ENCODE measurements at places on chromosomes 7 and 10.
A peak's percentile ranks its signal among the peaks of the same experiment; 100 is the strongest.

- DNase-seq, result no peak
These were observed 13.1 kb downstream of the CNPY1 start for GRCh38 chr7:155533120-155533826.

- DNase-seq, result no peak
These were observed 201.2 kb downstream of the DIP2C start for GRCh38 chr10:488081-488932.

DNA sequence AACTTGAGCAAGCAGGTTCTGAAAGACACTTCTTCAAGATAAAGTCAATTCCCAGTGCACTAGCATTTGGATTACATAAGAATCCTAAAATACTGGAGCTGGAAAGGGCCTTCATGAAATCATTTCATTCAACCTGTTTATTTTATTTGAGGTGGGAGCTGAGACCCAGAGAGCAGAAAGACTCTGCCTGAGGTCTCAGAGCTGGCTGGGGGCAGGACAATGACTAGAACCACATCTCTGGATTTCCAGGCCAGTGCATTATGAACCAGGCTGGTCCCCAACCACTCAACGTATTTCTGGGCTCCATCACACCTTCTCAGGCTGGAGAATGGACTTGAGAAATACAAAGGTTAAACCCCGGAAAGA lies 8.4 kb downstream of the ANXA11 start:
- no peak for DNase-seq

- DNase-seq, result no peak
These were observed 33.6 kb downstream of the JMJD1C start for GRCh38 chr10:63431962-63432797.

- DNase-seq, result no peak
These were observed 89.0 kb downstream of the SEMA3A start for GRCh38 chr7:84105586-84105985.

DNA sequence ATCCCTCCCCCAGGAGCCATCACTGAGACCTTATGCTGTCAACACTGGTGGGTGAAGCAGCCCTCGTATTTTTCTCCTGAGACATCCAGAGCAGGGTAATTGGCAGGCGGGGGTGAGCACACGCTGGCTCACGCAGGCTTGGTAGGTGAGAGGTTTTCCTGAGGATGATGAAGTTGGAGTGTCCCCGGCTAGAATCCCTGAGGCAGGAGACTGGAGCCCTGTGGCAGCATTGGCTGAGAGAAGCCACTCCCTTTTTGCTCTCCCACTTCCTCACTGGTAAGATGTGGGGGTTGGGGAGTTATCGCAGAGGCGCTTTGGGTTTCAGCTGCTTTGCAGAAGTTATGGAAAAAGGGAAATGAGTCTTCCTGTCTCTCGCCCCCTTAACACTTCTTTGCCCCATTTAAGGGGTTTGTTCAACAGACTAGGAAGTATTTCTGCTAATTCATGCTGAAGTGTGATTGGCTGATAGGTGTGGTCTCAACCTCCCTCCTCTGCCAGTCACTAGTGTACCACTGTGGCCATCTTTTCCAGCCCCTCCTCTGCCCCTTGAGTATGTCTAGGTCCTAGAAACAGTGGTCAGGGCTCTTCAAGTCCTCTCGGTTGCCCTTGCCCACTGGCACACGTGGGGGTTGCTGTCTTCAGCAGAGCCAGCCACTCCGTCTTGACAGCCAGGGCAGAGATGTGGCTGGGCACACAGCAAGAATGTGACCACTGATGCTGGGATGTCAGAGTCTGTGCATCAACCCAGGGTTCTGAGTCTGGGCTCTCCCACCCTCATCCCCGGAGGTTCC lies 5.7 kb downstream of the ARPC1B start:
- peak; percentile 56 for DNase-seq

DNA sequence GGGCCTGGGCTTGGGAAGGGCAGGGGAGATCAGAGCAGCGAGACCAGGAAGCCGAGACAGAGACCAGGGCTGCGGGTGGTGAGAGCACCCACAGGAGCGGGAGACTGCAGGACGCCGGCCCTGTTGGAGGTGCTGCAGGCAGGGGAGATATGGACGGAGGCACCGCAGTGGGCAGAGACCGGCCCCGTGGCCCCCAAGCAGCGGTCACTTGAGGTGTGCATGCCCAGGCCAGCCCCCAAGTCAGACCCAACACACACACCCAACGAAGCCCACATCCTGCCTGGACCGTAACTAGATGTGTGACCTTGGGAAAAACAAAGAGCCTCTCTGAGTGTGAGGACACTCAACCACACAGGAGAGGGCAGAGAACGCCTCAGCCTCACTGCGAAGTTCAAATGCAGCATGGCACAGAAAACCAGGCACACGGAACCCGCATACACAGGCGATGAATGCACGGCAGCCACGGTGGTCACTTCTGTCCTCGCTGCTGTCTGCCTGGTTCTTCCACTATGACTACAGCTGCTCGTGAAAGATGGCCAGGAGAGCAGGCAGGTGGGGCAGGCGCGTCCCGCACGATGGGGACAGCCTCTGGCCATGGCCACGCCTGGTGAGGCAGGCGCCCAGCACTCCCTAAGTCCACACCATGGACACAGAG lies 214.7 kb downstream of the MAD1L1 start:
- DNase-seq, result no peak

DNA sequence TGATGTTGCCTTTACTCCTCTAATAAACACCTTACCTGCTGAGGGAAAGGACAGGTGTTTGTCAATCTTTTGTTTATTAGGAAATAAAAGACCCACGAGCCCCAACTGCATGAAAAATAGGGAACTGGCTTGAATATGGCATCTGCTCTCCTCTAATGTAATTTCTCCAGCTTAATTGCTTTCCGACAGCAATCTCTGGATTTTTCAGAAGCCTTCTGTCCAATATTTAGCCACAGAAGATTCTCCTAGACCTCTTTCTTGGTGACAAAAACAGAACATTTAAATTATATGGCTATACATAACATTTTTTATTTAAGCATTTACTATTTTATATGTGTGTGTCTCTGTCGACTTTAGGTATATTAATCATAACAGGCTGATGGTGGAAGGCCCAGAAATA lies 317.4 kb upstream of the ADARB2 start:
- no peak for DNase-seq

- no peak for DNase-seq
These were observed 6.6 kb downstream of the LRRC18 start for GRCh38 chr10:48932831-48933664.

DNA sequence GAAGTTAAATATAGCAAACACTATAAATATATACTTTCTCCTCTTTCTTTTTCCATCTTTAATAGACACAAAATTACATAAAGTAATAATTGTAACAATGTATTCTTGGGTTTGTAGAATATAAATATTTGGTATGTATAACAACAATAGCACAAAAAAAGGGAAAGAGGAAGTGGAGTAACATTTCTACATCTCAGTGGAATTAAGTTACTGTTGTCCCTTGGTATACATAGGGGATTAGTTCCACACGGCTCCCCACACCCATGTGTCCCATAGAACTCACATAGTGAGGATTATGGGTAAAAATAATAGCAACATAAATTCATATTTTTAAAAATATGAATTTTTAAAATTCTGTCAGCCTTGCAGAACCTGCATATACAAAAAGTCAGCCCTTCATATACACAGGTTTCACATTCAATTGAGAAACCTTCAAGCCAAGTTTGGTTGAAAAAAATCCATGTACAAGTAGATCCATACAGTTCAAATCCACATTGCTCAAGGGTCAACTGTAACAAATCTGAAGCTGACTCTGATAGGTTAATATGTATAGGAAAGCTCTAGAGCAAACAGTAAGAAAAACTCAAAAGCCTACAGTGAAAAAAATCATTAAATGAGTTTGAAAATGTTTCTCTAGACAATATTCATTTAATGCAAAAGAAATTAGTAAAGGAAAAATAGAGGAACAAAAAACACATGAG lies 92.4 kb downstream of the HYCC1 start:
- no peak for DNase-seq

GRCh38 chr10:98202378-98202777 lies 65.6 kb downstream of the LOXL4 start:
- no peak for DNase-seq

GRCh38 chr10:49488056-49488717 lies 50.7 kb downstream of the ERCC6 start:
- DNase-seq, result no peak

DNA sequence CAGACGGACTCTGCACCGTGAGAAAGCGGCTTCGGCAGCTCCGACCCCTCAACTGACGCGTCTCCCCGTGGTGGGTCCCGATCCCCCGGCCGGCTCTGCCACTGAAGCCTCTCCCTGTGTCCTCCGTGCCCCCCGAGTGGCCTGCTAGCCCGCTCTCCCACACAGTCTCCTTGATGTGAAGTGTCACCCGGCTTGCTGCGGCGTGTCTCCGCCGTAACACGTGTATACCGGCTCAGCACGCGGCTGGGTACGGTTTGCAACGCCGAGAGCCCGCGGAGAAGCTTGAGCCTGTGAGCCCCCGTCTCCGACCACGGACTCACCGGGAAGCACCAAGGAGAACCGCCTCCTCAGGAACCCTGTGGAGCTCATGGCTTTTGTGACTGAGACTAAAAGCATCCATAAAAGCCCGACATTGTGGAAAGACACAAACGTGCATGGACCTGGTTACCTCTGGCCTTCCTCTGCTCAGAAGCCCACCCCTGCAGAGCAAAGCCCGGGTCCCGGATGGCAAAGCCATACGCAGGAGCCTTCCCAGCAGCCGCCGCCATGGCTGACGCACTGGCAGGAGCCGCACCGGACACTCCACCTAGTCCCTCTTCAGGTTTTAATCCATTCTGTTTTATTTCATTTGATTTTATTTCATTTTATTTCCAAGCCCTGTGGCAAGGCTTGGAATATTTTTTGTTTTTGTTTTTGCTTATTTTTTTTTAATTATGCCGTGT lies 17.0 kb downstream of the PTPRN2 start:
- DNase-seq, result no peak

GRCh38 chr10:132117146-132117545 lies 51.4 kb downstream of the JAKMIP3 start:
- no peak for DNase-seq

GRCh38 chr7:35255443-35256255 lies 1.7 kb upstream of the TBX20 start:
- no peak for DNase-seq
